ENCODE measurements at places on chromosomes 2 and 18.

- H3K4me3 ChIP-seq = no peak overlapping the region
- no peaks in the 10 kb centered on the region for H3K36me3 ChIP-seq
- peaks cover 7% of the 10 kb centered on the region for H3K4me1 ChIP-seq
- no peak for DNase-seq
Measured at GRCh38 chr2:128291161-128291843, 27.4 kb downstream of the HS6ST1 start.

DNA sequence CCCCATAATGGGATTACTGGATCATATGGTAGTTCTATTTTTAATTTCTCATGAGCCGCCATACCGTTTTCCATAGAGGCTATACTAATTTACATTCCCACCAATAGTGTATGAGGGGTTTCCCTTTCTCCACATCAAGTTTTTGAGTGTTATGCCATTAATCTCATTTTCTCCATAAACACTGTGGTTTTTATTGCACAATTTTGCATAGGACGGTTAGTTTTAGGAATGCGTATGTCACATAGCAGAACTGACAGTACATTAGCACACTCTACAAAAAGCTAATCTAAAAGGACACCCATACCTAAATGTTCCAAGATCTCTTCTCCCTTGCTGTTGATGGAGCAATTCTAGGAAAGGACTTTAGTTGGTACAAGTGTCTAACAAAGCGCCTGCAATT lies 32.5 kb downstream of the DARS1 start:
- H3K4me3 ChIP-seq = no peak overlapping the region
- H3K27me3 ChIP-seq = no peaks in the 10 kb centered on the region
- H3K4me1 ChIP-seq = peaks cover 22% of the 10 kb centered on the region
- H3K27ac ChIP-seq = no peak overlapping the region
- DNase-seq = no peak

DNA sequence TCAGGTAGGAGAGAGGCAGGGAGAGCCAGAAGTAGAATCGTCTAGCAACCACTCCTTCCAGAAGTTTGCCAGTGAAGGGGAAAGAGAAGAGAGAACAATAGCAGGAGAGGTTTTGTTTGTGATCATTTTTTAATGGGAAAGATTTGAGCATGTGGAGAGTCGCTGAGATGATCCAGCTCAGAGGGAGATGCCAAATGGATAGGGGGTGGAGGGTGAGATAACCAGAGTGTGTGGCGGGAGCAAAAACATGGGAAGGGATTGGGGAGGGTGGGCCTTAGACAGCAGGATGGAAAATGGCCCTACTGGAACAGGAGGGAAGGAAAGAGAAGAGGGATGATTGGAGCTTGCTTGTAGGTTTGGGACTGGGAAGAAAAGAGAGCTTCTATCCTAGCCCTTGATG lies 269.8 kb downstream of the GLI2 start:
- no peak for DNase-seq
- no peaks in the 10 kb centered on the region for H3K27me3 ChIP-seq
- H3K4me3 ChIP-seq = no peak overlapping the region
- no peaks in the 10 kb centered on the region for H3K36me3 ChIP-seq
- H3K4me1 ChIP-seq = no peaks in the 10 kb centered on the region

- no peak overlapping the region for H3K4me3 ChIP-seq
- H3K27me3 ChIP-seq = no peaks in the 10 kb centered on the region
- H3K36me3 ChIP-seq = no peaks in the 10 kb centered on the region
- H3K4me1 ChIP-seq = peaks cover 30% of the 10 kb centered on the region
Measured at GRCh38 chr2:162085090-162085891, 11.3 kb upstream of the DPP4 start.

DNA sequence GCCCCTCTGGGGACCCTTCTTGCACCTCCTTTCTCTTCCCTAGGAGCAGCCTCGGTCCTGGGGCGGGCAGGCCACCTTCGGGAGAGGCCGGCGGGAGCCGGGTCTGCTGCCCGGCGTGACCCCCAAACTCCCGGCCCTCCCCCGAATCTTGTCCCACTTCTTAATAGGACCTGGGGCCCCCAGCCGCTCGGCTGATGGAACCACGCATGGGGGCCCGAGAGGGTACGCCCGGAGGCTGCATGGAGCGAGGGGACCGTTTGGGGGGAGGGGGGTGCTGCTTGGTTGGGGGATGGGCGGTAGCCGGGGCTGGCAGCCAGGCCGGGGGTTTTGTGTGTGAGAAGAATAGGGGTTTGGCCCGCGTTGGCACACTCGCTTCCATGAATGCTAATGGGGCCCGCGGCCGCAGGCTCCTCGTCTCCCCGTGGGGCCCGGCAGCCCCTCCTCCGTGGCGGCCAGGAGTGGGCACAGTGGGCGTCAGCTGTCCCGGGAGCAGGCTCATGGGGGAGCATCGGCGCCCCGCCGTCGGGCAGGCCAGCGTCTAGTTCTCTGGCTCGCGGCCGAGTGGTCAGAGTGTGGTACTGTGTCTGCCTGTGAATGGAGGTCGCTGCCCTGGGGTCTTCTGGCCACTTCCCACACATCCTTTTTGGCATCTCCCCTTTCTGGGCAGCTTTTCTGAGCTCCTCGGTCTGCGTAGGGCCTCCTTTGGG lies 1.0 kb downstream of the GAREM2 start:
- DNase-seq = no peak
- no peaks in the 10 kb centered on the region for H3K36me3 ChIP-seq
- no peak overlapping the region for H3K27ac ChIP-seq
- H3K4me1 ChIP-seq = no peaks in the 10 kb centered on the region
- H3K4me3 ChIP-seq = peak overlapping the region; percentile 49

All from RWPE2 (cell line).